ENCODE measurements at places on chromosomes 5 and 9.

DNA sequence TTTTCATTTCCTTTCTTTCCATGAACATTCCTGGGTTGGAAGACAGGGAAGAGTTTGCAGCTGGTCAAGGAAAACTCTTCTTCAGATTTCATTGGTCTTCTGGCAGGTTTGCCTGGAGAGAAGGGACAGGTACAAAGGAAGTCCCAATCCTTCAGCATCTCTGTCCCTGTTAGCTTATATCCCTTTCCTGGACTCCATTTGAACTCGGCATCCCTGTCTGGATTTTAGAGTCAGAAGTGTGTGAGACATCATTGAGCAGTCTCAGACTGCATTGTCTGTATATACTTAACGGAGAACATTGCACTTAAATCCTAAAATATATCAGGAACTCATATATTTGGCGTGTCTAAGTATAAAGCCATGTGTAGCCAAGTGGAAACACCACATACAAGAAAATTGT is 54.9 kb downstream of the ADGRV1 start:
- no peak for DNase-seq

- DNase-seq: no peak
Measured at GRCh38 chr5:138949988-138950387, 74.9 kb upstream of the LRRTM2 start.

DNA sequence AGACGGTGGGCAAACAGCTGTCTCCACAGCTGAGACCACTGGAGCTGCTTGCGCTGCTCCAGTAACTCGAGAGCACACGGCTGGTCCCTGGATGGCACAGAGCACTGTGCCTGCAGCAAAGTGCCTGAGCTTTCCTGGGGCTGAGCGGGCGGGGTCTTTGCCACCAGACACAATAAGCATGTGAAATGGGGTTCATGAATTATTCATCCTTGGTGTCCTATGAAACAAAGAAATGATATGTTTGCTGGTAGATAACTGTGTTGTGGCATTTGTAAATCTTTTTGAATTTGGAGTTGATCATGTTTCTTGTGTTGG is 151.7 kb upstream of the MPDZ start:
- DNase-seq: no peak

DNA sequence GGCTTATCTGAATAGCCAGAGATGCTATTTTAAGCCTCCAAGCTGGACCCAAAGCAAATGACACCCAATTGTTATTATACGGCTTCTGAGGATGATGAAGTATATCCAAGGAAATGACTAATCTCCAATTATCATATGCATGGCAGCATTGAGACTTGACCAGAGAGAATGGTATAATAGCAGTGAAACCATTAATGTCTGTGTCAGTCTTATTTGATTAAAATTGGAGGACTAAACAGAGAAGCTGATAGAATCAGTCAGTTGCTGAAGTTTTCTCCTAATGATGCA is 200.5 kb downstream of the EFNA5 start:
- DNase-seq: no peak

DNA sequence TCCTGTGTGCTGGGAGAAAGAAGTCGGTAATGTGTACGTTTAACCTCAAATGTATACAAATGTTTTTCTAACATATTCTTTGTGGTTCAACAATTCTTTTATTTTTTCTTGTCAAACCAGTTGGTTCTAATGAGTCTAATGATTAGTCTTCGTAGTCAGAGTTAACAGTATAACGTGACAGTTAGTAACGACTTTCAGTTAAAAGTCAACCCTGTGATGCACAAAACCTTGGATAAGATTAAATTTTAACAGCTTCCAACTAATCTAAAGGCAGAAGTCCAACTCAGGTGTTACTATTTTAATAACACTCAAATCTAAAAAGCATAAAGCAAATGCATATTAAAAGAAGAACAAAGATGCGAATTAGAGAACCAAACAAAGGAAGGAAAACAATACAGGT is 47.0 kb downstream of the SEMA6A start:
- no peak for DNase-seq

GRCh38 chr5:59348189-59348588 is 545.3 kb downstream of the PDE4D start:
- DNase-seq: no peak

GRCh38 chr9:93091453-93092081 is 4.5 kb upstream of the CARD19 start:
- DNase-seq: no peak

- no peak for DNase-seq
Measured at GRCh38 chr5:32501071-32502002, 56.8 kb upstream of the ZFR start.

DNA sequence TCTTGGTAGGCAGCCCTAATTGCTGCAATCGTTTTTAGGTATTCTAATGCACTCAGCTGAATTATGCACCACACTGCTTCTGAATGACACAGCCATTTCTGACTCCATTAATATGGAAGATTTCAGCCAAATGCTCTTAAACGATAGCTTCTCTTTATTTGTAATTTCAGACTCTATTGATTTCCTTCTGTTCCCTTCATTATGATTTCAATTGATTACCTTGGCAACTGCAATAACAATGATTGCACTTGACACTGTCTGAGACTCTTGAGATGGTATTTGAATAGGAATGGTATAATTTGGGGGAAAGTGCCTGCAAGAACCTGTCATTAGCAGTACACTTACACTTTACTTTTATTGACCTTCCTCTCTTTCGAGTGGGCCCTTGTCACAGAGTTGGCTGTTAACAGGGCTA is 296.1 kb upstream of the DMAC1 start:
- DNase-seq: no peak

DNA sequence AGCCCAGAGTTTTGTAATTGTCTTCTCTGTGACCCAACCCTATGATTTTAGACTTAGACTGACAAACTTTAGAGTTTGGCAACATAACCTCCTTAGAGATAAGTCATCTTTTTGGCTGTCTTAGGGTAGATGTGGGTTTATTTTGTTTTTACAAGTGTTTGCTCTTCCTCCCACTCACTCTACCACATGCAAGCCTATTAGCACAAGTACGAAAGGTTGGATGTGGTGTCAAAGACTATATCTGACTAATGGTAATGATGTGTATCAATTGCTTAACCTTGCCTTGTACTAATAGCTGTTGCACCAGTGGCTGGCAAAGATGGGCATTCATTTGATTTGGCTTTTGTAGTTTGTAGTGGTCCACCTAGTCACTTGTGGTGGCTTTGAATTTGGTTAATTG is 46.5 kb downstream of the SLC25A46 start:
- no peak for DNase-seq
